ENCODE measurements at places on chromosomes 5 and 9.

DNA sequence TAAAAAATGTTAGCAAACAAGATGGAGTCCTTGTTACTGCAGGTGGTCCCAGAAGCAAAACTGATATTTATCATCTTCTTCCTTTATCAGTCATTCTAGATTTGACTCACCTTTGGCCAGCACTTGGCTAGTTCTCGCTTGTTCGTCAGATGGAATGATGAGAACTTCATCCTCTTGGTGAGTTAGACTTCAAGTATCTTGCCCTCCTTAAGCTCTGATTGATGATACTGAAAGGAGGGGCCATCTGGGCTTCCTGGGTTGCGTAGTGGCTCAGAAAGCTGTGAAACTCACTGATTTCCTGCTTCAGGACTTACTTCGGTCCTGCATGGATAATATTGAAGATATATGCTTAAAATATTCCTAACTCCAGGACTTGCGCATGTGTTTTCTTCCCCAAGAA is 1248.2 kb upstream of the CDH9 start:
- DNase-seq = no peak

DNA sequence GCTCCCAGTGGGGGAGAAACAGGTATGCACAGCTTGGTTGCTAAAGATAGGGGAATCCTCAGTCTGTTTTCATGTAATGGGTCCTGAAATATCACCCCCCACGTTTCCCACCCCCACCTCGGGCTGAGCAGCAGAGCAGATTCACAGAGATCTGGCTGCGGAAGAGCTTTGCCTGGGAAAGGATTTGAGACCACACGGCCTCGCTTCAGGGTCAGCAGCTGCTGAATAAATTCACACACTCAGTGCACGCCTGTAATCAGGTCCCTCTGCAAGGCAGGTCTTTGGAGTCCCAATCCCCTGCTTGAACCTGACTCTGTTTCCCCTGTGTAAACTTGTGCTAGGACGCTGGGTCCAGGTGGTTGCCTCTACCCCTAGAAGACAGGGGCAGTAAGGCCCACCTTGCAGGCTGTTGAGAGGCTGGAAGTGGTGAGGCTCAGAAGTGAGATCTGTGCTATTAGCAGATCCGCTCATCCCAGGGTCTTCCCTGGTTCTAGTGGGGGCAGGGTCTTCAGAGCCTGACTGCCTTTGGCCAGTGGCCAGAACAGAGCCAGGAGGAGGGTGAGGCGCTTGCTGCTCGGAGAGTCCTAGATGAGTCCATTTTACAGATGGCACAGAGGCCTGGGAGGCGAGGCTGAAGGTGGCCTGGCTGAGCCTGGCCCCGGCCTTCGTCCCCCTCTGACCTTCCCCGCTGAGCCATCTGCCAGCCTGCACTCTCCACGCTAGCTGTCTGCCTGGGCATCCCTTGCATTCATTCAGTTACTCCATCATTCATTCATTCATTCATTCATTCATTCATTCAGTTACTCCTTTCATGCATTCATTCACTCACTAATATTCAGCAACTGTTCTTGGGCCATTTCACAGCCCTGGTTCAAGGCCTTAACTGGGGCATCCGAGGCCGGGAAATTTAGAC is 16.7 kb upstream of the NEURL1B start:
- DNase-seq = no peak

- DNase-seq = peak; percentile 56
These were observed 122.9 kb upstream of the TAF11L2 start for GRCh38 chr5:17374973-17375742.

DNA sequence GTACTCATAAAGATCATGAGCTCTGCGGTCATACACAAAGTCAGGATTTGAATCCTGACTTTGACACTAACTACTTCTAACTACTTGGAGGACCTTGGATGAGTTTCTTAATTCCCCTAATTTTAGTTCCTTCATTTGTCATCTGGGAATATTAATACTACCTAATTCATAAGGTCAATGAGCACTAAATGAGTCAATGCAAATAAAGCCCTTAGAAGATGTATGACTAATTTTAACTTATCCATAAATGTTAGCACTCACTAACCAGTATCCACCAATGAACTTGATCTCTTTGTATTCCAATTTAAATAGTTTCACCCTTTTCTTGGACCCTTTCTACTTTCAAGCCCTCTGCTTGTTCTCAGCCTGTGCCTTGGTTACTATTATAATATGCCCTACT is 1106.4 kb downstream of the CDH18 start:
- DNase-seq = no peak

DNA sequence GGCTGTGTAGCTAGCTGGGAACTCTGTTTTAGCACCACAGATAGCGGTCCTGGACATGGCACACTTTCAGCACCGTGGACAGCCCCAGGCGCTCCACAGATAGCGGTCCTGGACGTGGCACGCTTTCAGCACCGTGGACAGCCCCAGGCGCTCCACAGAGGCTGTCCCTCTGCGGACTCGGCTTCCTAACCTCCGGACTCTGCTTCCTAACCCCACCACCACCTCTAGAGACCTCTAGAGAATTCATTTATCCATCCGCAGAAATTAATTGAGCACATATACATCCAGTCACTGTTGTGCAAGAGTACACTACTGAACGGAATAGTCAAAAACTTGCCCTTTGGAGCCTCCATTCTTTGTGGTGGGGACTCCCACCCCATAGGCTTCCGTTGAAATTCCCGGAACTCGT is 27.4 kb downstream of the UNC5A start:
- peak; percentile 83 for DNase-seq

DNA sequence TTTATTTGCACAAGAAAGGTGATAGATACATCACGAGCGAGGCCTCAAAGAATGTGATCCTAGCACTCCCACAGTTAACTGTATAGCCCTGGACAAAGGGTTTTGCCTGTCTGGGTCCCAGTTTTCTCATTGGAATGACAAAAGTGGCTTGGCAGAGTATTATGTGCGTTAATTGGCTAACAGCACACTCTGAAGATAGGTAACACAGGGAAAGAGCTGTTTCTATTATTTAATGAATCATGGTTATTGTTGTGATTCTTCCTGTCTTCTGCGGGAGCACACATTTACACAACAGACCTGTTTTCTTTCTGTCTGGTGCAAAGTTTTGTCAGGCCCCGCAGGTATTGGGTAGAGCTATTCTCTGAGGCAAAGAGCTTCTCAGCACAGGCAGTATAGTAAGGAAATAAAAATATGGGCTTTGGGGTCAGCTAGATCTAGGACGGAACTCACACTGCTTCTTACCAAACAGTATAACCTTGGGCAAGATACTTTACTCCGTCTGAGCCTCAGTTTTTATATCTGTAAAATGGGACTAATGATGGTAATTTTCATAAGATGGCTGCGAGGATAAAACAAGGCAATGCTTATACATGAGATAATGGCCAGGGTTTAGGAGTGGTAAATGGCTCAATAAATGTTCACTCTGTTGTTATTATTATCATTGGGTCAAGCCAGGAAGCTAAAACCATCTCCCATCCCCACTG is 78.9 kb downstream of the PLAC8L1 start:
- DNase-seq = no peak

- DNase-seq = no peak
These were observed 22.3 kb upstream of the CNOT6 start for GRCh38 chr5:180471866-180472265.

DNA sequence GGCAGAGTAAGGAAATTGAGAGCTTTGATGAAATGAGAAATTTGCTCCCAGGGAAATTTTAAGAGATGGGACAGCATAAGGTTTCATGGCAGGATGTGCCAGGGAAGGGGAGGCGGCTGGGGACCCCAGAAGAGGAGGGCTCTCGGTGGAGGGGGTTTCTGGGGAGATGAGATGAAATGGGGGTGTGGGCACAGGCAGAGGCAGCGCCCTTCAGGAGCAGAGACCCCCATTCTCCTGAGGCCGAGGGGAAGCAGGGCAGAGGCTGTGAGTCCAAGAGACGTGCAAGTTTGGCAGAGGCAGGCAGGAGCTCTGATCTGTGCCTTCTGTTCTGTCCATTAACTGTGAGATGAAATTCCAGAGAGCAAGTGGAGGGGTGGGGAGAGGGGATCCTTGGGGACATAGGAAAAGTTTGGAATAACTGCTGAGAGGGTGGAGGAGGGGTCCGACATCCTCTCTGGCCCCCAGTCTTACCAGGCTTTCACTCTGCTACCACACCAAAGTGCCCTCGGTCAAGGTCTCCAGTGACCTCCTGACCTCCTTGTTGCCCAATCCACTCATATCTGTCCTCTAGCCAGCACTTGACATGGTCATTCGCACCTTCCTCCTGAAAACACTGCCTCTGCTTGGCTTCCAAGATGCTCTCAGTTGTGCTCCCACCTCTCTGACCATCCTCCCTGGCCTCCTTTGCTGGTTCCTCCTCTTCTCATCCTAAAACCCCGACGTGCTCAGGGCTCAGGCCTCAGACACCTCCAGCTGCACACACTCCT is 108.1 kb upstream of the MVB12B start:
- DNase-seq = no peak

DNA sequence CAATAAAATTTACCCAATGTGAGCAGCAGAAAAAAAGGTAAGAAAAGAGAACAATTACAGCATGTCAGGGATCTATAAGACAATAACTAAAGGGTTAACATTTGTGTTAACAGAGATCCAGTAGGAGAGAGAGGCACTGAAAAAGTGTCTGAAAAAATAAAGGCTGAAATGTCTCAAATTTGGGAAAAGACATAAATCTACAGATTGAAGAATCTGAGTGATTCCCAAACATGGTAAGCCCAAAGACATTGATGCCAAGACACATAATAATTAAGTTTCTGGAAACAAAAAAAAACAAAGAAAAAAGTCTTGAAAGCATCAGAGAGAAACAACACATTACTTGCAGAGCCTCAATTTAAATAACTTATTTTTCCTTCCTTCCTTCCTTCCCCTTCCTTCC is 31.1 kb upstream of the ZNF782 start:
- no peak for DNase-seq

DNA sequence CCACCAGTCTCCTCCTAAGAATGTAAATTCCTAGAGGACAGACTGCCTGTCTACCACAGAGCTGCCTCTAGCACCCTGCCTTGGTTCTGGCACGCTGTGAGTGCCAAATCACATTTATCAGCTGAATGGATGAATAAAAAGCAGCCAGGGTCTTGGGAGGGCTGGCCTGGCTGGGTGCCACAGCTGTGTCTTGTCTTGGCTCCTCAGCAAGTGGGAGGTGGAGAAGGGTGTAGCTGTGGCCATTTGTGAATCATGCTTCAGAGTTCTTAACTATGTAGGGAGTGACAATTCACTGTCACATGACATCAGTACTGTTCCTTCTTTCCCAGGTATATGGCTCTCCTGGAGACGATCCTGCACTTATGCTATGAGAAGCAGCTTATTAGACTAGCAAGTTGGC is 70.6 kb downstream of the DCP2 start:
- no peak for DNase-seq

- peak; percentile 53 for DNase-seq
These were observed 5.3 kb downstream of the GPR151 start for GRCh38 chr5:146510559-146511125.

GRCh38 chr5:131952301-131952857 is 6.9 kb upstream of the MEIKIN start:
- peak; percentile 1 for DNase-seq

DNA sequence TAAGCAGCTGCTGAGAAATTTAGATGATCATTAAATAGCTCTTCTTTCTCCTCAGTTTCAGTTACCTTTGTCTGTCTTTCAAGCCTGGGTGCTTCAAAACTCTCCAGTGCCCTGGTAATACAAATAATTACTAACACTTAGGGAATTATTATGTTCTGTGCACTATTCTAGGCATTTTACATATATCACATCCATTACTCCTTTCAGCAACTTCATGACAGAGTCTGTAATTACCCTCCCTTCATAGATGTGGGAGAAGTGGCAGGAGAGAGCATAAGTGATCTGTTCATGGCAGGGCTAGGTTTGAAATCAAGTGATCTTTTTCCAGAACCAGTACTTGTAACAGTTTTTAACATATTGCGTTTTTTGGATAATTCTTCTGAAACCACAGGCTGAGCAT is 32.0 kb downstream of the MAN2A1 start:
- no peak for DNase-seq

- no peak for DNase-seq
These were observed 51.6 kb downstream of the AHRR start for GRCh38 chr5:372996-373709.

GRCh38 chr9:518540-518939 is 303.9 kb downstream of the DOCK8 start:
- no peak for DNase-seq

DNA sequence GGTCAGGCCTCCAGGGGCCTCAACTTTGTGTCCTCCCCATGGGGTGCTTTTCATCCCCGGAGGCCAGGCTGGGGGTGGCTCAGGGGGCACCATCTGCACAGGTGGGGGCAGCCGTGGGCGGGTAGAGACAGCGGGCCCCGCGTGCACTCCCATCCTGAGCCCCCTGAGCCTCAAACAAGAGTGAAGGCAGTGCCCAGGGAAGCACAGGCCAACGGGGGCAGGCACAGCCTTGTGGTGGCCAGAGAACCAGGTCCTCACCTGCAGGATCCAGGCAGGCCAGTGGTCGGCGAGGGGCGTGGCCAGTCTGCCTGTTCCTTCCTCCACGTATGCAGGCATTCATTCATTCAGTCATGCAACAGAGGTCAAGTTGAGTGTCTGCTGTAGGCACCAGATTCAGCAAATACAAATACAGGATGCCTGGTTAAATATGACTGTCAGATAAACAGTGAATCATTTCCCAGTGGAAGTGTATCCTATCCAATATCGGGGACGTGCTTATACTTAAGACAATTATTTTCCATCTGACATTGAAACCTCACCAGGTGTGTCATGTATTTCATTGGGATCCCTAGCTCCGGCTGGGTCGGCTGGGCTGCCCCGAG is 22.3 kb downstream of the KCNT1 start:
- DNase-seq = no peak

GRCh38 chr5:58369513-58370190 is 90.2 kb downstream of the PLK2 start:
- no peak for DNase-seq

- no peak for DNase-seq
These were observed 432.4 kb upstream of the SMC2 start for GRCh38 chr9:103661663-103662062.

GRCh38 chr9:134099123-134099761 is 31.4 kb upstream of the BRD3 start:
- DNase-seq = peak; percentile 8

GRCh38 chr9:123225995-123226394 is 42.4 kb downstream of the STRBP start:
- DNase-seq = peak; percentile 58

- DNase-seq = peak; percentile 6
These were observed 156.1 kb downstream of the LURAP1L start for GRCh38 chr9:12930906-12931305.

- DNase-seq = no peak
These were observed 60.6 kb upstream of the EMB start for GRCh38 chr5:50501491-50502228.

GRCh38 chr9:124251605-124252378 is 6.0 kb upstream of the NEK6 start:
- DNase-seq = peak; percentile 78

- peak; percentile 75 for DNase-seq
These were observed 59.2 kb upstream of the CLINT1 start for GRCh38 chr5:157917899-157918809.
